NCI-H1092 treated with DMSO at 0.1 percent for 48 hours (cell line): ENCODE measurements at places on chromosomes 5 and 9.

DNA sequence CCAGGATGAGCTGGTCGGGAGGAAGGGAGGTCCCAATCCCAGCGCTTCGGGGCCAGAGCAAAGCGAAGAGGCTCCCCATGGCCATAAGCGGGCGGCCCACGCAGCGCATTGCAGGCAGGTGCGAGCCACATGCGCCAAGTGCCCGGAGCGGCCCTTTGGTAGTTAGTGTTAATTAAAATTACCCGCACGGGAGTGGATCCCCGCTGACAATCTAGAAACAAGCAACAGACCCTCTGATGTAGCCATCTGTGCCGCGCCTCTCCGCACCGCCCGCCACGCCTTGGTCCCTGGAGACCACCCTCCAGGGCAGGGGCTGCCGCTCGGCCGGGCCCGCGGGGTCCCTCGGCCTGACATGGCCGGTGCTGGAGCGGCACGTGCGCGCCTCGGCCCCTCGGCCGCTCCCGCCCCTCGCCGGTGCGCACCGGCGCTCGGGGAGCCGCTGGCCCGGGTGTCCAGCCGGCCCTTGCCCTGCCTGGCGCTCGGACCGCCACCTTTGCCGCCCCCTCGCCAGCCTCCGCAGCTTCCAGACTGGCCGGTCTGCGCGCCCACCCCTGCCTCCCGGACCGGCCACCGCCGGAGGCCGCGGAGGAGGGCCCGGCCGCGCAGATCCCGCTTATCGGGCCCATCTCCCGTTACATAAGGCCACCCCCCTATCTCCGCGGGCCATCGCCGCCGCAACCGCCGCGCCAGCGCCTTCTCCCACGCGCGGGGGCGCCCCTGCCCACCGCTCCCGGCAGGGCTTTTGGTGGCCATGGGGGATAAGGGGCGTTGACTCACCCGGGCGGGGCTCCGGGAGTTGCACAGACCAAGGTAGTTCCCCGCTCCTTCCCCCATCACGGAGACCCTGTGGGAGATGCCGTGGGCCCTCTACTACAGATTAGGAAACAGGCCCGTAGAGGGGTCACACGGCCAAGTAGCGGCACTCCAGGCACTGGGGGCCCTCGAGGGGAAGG, 1.9 kb upstream of the IL13 start:
- peak; percentile 3 for DNase-seq

GRCh38 chr9:24625097-24625496, 79.4 kb upstream of the IZUMO3 start:
- DNase-seq = no peak

- DNase-seq = peak; percentile 47
These were observed 826 bp downstream of the PAIP1 start for GRCh38 chr5:43555895-43556606.

- no peak for DNase-seq
These were observed 29.3 kb downstream of the CATSPER3 start for GRCh38 chr5:134997015-134997414.

GRCh38 chr5:178232920-178233429, 373 bp upstream of the PHYKPL start:
- DNase-seq = no peak

DNA sequence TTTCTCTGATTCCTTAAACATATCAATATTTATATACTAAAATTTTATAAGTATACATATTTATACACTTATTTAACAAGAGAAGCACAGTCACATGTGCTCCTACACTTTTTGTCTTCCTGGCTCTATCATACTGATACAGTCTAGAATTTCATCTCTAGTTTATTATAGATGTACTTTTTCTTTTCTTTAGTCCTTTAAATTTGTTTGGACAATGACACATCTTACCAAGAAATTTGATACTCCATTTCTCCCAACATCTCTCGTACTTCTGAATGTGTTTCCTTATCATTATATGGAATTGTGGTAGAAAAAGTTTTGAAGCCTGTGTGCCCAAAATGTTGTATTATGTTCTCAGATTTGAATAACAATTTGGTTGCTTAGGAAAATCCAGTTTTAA, 104.6 kb downstream of the DMRT2 start:
- no peak for DNase-seq

- no peak for DNase-seq
These were observed 127.5 kb upstream of the TNPO1 start for GRCh38 chr5:72688916-72689315.

DNA sequence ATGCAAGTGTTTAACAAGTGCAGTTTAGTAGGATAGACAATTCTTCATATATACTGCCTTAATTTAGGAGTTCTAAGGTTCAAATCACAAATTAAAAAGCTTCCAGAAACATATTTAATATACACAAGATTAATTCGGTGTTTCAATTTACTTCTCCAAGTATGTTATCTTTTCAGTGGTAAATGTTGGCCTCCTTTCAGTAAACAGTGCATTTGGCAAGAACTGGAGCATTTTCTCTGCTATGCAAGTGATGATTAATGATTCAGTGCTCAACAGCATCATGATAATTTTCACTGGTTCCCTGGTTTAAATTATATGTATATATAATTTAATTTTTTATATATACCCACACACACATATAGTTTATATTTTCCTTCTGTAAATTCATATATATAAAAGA, 541.7 kb downstream of the EFNA5 start:
- no peak for DNase-seq

- no peak for DNase-seq
These were observed 66.0 kb upstream of the SIMC1 start for GRCh38 chr5:176172246-176172645.

DNA sequence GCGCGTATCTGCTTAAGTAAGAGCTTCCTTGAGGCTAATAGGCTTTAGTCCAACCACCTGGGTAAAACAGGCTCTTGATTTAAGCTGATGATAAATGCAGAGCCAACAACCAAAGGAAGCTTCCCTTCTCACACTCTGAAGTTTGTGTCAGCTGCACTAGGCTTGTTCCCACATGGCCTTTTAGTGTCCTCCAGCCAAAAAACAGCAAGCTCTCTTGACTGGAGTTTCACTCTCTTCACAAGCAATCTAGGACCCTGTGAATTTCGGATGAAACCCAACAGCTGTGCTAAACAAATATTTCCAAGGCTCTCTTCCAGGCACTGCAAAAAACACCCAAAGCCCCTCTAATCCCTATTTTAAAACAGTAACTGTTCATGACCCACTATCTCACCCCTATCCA, 63.9 kb downstream of the SAXO1 start:
- no peak for DNase-seq
